ENCODE measurements at places on chromosomes 7 and 10.
A peak's percentile ranks its signal among the peaks of the same experiment; 100 is the strongest.

DNA sequence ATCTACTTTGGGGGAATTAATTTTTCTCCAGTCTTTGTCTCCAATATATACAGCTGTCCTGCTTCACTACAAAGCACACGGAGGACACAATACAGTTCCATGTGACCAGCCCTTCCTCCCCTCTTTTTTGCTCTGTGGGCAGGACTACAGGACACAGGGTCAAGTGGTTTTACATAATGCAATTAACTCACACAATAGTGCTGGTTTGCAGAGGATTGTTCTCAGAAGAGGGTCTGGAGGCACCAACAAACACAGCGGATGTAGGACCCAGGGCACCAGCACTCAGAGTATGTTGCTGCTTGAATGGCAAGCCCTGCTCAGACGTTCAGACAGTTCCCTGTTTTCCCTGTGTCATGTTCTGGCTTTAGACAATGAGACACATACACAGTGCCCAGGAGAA is 52.0 kb upstream of the NPTX2 start:
- no peak for DNase-seq

GRCh38 chr10:109126016-109126415 is 797.3 kb downstream of the XPNPEP1 start:
- no peak for DNase-seq

DNA sequence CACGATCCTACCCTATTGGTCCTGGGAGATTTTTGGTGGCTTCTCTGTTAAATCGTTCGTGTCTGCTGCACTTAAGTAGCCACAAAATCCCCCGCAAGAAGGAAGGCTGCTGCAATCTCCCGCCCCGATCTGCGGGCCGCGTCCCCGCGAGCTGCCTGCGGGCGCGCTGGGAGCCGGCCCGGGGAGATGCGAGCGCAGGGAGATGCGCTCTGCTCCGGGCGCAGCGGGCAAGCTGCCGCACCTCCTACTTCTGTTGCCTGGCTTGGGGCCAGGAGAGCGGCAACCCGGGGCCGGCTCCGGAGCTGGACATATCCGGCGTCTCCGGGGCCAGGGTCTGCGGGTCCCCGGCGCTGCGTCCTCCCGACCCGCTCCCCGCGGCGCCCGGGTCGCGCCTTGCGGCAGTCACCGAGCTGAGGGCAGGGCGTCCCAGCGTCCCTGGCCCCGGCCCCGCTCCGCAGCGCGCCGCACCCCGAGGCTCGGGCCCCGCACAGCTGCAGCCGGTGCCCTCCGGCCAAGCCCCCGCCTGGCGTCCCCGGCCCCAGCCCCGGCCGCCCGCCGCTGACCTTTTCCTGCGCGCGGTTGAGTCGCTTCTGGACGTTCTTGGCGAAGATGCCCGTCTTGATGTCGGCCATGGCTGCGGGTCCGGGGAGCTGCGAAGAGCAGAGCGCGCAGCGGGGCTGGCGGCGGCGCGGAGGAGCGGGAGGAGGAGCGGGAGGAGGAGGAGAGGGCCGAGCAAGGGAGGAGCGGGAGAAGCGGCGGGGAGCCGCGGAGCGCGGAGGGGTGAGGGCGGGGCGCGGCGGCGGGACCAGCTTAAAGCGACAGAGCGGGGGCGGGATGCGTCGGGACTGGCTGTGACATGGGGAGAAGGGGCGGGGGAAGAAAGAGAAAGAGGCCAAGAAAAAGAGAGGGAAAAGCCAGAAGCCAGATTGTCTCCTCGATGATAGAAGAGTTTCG is at the start of gene AMPH:
TSS of gene AMPH (minus strand) at position 654 of the 954 bp plus-strand sequence. CDS start at position 632, 22 bp downstream.
- DNase-seq = no peak

GRCh38 chr7:126445991-126446390 is 806.8 kb downstream of the GRM8 start:
- DNase-seq = no peak

DNA sequence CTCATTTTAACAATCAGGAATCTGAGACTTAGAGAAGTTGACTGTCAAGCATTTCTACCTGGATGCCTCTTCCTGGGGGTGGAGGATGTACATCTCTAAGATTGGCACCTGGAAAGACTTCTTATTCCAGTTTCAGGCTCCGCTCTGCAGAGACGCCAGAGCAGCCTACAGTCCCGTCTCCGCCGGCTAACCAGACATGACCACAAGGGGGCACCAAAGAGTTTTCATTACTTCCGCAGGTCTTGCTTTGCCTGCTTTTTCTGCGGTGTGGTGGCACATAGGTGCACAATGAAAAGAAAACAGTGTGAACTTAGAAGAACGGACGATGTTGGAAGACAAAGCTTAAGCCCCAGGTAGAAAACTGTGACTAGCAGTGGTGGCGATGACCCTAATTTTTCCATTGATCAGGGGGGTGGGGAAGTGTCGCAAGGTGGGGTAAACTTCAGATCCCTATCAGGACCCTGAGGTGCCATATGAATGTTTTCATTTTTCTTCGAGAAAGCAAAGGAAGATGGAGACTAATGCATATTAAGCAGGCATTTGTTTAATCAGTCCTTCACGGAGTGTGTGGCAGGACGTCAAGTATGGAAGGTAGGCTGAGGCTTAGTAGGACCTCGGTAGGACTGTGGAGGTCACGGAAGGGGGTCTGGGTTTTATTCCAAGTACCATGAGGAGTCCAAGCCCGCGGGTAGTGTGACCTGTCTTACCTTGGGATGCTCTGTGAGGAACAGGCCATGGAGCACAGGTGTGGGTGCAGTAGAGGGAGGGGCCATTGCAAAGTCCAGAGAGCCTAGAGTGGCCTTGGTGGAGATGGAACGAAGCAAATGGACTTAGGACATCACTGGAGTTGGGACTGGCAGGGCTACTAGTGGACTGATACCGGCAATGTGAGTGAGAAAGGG is 60.1 kb upstream of the SORCS3 start:
- peak; percentile 53 for DNase-seq

- DNase-seq = no peak
Observed at GRCh38 chr7:157685430-157686284, 348.9 kb downstream of the DNAJB6 start.

DNA sequence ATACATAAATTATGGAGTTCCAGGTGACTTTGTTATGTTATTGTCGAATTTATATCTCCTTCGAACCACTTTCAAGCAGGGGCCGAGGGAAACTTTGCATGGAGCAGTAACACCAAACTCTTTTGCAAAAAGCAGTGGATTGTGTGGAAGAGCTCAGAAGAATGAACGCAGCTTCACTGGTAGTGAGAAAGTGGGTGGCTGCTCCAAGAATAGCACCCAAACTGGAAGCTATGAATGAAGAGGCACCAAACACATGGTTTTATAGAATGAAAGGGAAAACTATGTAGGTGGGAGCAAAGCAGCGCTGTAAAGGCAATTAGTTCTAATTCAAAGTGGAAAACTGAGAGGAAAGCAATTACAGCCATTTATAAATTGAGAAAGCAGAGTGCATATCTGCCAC is 67.2 kb downstream of the CTTNBP2 start:
- no peak for DNase-seq

DNA sequence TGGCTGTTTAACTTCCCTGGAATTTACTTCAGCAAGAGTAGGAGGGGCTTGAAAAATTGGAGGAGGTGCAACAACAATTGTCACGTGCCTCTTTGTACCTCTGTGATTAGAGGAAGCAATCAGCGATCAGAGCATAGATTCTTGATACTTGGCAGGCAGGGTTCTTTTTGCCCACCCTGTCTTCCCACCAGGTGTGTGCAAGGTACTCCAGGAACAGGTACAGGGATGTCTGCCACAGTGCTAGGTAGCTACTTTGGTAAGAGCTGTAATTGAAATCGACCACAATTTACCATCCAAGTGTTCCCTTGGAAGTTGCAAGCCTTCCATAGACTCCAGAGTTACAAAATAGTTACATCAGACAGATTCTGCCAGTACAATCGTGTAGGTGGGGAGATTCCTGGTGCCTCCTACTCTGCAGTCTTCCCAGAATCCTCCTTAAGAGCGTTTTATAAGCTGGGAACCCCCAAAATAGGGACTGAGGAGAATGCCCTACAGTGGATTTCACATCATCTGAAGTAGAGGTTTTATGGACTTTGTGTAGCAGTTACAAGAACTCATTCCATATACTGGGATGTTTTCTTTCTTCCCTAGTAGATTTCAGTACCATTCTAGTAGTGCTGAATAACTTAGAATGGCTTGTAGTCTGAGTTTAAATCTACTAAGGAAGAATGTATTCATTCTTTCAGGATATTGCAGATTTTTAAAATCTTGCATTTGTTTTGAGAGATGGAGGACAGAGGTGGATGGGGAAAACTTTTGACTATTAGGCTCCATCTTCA is 101.9 kb downstream of the EXOC4 start:
- no peak for DNase-seq

DNA sequence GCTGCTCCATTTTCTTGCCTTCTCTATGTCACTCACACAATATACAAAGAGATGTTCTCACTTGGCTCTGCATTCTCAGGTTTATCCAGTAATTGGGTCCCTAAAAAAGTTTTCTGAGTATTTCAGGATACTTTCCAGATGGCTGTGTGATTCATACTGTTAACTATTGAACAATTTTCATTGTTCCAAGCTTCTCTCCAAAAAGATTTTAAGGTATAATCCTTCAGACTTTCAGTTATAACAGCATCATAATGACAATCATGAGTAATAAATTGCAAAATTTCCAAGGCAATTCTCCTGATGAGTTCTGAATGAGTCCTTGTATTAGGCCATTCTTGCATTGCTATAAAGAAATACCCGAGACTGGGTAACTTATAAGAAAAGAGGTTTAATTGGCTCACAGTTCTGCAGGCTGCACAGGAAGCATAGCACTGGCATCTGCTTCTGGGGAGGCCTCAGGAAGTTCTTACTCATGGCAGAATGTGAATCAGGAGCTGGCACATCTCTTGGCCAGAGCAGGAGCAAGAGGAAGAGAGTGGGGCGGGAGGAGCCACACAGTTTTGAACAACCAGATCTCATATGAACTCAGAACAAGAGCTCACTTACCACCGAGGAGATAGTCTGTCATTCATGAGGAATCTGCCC is 148.1 kb downstream of the SLC16A9 start:
- DNase-seq = no peak

DNA sequence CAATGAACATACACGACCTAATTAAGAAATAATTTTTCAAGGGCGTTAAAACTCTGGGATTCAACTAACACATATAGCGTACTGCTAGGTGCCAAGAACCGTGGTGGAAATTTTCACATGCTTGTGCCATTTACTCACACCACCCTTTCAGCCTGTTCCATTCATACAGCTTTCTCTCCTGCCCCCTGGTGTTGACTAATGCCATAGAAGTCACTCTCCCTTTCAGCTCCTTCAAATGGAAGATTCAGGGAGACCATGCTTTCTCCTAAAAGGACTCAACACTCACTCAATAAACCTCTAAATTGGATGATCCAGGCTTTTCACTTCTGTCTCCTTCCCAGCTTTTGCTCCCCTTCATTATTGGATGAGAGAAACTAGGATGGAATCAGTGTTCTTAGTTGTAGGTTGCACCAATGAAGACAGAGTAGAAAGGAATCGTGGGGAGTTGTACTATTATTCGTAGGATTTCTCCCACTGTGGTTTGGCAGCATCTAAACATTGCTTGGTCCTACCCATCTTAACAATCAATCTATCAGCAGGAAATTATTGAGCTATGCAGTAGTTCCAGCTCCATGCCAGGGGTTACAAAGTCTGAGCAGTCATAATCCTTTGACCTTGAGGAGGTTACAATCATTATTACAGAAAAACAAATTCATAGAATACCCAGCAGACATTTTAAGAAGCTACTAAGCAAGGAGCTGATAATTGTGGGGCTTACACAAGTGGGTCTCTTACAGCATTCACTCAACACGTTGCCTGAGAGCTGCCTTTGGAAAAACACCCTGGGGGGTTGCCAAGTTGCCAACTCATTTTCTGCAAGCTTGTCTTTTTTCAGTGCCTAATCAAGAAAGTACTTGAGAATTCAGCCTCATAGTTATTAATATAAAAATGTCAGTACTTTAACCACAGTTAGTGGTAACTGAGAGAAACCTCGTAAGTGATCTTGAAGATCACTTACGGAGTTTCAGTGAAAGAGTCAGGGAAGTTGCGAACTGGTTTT is 2.8 kb upstream of the PPP1R3C start:
- DNase-seq = peak; percentile 52

All from HuH-7 (cell line).